ENCODE measurements at places on chromosomes 11 and 22.

GRCh38 chr11:48107188-48107704 lies 109.4 kb upstream of the OR4B1 start:
- no peak for DNase-seq

GRCh38 chr11:45450189-45450588 lies 164.0 kb upstream of the SYT13 start:
- DNase-seq = no peak

DNA sequence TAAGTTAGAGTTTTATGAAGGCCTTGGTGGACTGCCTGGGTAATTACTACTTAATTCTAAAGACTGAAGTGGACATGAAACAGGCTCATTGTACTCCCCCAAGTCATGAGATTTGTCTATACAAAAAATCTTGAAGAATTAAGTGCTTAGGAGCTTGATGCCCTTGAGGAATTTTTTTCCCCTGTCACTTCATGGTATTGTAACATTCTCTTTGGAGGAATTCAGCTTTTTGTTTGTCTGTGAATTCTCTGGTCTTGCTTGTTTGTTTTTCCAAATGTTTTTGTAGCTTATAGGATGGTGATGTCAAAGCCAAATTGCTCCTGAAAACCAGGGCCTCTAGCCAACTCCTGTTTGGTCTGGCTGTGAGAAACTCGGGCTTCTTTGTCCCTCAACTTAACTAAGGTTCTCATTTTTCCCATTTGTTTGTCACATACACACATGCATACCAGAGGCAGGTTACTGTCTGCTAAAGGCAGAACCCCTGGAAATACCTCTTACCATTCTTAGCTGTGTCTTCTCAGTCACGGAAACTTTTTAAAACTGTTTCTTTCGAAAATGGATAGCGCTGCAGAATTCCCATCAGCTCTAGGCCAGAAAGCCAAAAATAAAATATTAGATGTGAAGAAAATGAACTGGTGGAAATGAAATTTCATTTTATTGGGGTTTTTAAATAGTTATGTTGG lies 66.9 kb downstream of the AMOTL1 start:
- no peak for DNase-seq

- peak; percentile 97 for DNase-seq
These were observed at the start of gene NCAM1 for GRCh38 chr11:112961146-112961668. Gene NCAM1, plus strand, starts transcription at chr11:112961420.

- DNase-seq = no peak
These were observed 91.4 kb upstream of the BIRC3 start for GRCh38 chr11:102225689-102226568.

DNA sequence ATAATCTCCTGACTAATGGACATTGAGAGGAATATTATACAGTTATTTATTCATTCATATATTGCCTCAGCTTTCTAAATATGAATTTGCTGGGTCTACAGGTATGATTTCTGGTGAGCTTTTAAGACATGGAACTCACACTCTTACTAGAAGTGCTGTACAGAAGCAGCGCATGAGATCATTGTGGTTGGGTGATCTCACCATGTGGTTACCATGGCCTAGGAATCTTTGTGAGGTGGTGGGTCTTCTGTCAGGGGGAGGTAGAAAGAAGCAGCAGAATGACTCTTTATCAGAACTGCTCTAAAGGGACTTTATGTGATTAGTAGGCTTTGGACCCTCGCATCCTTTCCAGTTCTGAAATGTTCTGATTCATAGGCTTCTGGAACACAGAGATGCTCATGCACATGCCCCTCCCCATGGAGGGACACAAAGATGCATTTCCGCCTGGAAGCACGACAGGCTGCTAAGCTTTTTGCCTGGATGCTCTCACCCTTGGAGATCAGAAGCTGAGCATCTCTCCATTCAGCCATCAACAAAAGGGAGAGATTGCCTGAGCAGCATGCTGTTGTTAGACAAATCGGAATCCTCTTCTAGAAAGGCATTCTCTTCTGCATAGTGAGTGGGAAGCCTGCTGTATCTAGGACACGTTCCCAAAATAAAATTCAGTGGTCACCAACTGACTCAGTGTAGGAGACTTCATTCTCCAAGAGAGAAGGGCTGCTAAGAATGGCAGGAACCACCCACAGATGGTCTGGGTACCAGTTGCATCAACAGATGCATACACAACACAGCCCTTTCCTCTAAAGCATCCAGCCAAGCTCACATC lies 51.3 kb downstream of the KIRREL3 start:
- DNase-seq = no peak
